ENCODE measurements at places on chromosomes 5 and 9.

GRCh38 chr5:114056185-114056538 lies 305.7 kb upstream of the KCNN2 start:
- DNase-seq, result no peak

GRCh38 chr5:54103871-54104270 lies 206.5 kb downstream of the ARL15 start:
- no peak for DNase-seq

- DNase-seq, result no peak
Observed at GRCh38 chr5:172421-172820, 18.9 kb upstream of the LRRC14B start.

DNA sequence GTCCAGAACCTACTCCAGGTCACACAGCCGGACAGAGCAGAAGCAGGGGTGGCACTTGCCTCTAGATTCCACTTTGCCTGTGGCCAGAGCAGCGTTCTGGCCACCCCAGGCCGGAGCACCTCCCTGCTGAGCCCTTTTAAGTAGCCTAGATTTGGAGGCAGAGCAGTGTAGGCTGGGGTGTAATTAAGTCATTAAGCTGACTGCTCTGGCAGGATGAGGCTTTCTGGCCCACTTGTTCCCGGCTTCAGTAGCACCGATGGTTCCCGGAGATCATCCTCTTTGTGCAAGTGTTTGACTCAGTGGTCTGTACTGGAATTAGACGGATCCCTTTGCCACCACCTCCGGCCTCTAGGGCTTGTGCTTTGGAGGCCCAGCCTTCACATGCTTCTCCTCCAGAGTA lies 281.9 kb upstream of the ANKRD55 start:
- DNase-seq, result no peak

DNA sequence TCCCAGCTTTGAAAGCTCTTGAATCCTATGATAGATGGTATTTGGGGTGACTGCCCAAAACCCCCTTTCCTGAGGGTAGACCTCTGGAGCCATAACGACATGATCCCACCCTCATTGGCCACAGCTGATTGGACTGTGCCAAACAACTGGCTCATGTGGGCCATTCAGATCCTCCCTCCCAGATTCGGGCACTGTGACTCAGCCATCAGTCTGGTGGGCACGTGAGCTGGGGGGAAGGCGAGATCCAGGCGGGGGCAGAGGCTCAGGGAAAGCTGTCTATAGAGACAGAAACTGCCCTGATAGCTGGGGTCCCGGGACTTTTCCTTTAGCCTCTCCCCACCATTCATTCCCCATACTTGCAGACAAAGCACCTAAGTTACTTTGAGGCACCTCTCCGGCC lies 15.1 kb upstream of the NCS1 start:
- DNase-seq, result no peak

- no peak for DNase-seq
Observed at GRCh38 chr5:75018805-75019587, 33.4 kb downstream of the GCNT4 start.

DNA sequence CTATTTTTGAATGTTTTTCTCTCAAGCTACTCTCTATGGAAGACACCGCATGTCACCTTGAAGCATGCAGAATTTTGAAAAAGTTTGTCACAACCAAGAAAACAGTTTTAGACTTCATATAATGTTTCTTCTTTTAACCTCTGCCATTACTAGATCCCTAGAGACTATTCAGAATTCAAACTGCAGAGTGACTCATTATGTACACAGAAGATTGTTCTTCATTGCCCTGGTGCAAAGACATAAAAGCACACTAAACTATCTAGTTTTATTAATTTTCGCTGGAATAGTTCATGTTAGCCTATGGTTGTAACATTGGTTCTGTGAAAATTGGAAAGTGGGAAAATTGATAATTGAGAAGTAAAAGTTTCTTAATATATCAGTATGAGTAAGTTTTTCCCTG lies 18.4 kb downstream of the F2RL2 start:
- DNase-seq, result no peak

DNA sequence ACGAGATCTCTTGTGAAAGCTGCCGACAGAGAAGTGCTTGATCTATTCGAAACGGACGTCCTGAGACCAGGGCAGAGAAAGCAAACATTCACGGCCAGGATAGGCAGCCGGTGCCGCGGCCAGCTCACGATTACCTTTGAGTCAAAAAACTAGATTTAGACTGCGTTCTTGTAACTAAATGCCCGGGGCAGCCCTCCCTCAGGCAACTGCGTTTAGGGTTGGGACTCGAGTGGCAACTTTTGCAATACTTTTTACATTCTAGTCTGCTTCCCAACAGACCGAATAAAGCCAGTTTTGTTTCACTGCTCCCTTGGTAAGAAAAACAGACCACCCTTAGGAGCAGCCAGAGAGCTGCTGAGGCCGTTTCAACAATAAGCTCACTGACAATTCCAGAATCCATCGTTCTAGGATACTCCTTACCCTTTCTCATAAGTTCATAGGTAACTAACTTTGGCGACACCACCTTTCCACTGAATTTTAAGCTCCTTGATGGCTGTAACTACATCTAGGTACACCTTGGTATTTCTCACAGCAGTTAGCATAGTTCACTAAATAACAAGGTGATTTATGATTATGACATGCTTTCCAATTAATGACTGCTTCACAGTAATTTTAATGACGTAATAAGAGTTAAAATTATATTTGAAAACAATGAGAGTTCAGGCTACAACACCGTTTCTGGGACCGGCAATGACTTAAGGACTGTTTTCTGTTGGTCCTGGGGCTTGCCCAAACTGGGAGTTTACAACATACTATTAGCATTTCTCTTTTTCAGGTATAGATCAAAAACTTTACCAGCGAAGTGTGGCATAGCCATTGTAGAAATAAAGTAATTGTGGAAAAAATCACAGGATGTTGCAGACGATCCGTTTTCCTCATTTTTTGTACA lies 899 bp upstream of the RAPGEF6 start:
- peak; percentile 53 for DNase-seq

- no peak for DNase-seq
Observed at GRCh38 chr5:60092671-60093422, 199.3 kb upstream of the PDE4D start.

- no peak for DNase-seq
Observed at GRCh38 chr9:110371411-110372007, 33.8 kb upstream of the TXNDC8 start.

DNA sequence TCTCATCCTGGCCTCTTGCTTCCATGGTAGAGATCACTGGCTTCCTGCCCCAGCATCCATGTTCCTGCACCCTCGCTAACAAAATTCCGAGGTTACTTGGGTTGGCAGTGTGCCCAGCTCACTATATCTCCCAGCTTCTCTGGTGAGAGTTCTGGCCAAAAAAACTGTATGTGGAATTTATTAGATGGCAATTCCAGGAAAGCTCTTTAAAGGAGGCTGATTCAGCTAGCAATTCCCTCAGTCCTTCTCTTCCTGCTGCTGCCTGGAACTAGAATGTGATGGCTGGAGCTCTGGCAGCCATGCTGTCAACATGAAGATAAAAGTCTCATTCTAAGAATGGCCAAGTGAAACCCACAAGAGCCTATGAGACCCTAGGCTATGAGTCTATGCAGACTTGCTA lies 88.8 kb downstream of the SECISBP2 start:
- no peak for DNase-seq

GRCh38 chr9:109815366-109815947 lies 35.5 kb downstream of the PALM2AKAP2 start:
- no peak for DNase-seq

DNA sequence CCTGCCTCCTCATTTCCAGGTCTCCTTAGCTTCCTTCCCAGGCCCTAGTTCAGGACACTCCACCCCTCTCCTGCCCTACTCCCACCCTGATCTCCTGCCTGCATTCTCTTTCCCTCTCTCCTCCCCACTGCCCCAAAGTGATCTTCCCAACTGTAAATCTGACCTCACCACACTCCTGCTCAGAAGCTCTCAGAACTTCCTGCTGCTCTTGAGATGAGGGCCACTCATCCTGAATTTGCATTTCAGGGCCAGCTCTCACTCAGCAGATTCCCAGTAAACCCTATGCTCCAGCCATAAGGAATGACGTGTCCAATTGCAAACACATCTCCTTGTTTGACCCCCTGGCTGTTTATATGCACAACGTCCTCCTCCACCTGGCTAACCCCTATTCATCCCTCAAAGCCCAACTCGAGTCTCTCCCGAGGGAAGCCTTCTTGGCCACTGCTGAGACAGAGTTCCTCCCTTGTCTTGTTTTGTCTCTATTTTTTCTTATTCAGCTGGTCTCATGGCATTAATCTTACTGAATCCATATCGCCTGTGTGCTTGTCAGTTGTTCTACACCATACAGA lies 95.0 kb downstream of the NSG2 start:
- DNase-seq, result no peak

DNA sequence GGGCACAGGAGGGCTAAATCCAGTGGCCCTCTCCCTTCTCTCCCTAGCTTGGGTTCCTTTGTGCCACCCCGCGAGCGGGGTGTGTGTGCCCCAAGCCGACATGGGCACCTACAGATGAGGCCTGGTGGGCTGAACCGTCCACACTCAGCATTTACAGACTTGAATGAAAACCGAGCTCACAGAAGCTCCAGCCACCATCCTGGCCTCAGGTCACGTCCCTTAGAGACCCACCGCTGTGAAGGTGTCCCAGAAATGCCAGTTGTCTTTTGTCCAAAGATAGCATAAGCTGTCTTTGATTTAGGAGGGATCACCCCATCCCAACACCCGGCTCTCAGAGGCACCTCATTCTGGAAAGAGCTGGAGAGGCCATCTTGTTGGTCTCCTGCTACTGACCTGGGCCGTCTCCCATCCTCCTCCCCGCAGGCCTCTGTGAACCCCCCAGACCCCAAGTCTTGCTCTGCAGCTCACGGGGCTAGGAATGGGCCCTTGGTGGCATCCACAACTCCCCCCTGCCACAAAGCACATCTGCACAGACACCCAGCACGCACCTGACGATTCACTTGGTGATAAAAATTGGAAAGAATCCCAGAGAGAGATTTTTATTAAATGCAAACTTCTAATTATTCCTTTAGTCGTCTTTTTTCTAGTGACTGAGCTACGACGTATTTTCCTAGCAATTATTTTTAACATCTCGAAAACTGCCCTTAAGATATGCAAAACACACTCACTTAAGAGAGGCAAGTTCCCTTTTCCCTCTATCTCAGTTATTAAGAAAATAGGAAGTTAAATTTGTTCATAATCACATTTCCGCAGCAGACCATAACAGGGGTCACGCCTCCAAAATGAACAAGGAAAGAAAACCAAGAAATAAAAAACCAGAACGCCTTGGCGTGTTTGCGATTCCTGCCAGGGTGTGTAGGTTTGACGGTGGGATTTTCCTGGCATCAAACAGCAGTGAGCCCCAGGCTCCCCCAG lies 80.5 kb upstream of the LMX1B start:
- no peak for DNase-seq

DNA sequence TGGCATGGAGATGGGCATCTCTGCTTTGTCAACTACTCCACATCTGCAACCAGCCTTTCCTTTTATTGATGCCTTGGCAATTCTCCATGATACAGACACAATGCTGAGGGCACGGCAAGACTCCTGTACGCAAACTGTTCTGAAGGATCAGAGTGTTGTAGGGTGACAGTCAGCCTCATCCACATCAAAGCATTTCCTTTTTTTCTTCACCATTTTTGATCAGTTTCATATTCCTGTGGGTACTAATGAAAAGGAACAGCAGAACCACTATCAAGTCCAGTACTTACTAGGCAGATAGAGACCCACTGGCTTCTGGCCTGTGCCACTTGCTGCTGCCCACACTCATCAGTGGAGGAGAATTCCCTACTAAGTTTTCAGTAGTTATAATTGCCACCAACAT lies 181.6 kb downstream of the PALM2AKAP2 start:
- no peak for DNase-seq

Measured in nucleus accumbens (tissue), 56 donors.